Activated T-helper 2 cell treated with anti-CD3 and anti-CD28 coated beads, Interferon-gamma antibody, Interleukin-2, Interleukin-4, amounts not matched to agents 10 μg/mL and 5 μg/mL and 100 μg/mL, durations not matched to agents 14 hours and 24 hours and 36 hours (primary cell): ENCODE measurements at places on chromosomes 1 and 21.

- no peak for DNase-seq
Measured at GRCh38 chr1:15678578-15678977, 5.5 kb upstream of the PLEKHM2 start.

DNA sequence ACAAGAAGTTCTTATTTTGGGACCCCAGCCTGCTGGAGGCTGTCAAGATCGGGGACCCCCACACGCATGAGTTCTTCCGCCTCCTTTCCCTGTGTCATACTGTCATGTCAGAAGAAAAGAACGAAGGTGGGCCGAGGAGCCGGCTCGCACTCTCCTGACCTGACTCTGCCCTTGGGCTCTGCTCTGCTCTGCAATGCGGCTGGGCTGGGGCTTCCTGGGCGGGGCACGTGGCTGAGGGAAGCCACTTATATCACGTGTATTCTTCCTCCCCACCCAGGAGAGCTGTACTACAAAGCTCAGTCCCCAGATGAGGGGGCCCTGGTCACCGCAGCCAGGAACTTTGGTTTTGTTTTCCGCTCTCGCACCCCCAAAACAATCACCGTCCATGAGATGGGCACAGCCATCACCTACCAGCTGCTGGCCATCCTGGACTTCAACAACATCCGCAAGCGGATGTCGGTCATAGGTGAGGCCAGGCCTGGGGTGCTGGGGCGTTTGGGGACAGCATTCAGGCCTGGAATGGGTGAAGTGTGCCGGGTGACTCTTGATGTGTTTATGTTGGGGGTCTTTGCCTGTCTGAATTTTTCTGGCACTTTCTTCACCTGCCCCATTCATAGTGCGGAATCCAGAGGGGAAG is 17.6 kb downstream of the ATP8B2 start:
- DNase-seq = peak; percentile 70

- no peak for DNase-seq
Measured at GRCh38 chr1:164907666-164908065, 348.7 kb downstream of the PBX1 start.

- no peak for DNase-seq
Measured at GRCh38 chr1:8914466-8914865, 31.2 kb upstream of the CA6 start.

DNA sequence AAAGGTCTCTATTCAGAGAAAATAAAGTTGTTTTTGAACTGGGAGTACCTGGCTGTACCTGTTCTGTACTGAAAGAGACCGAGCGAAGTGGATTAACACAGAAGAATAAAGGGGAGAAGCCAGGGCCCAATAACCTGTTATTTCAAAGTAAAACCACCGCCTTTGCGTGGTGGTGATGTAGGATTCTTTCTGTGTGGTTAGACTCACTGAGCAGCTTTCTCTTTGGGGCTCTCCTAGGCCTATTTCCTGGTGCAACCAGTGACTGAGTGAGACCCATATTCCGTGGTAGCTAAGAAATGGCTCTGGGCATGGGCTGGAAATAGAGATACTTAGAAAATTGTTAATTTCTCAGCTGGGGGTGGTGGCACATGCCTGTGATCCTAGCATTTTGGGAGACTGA is 99.9 kb downstream of the XCL2 start:
- DNase-seq = peak; percentile 33

GRCh38 chr1:167650269-167651160 is 20.5 kb downstream of the RCSD1 start:
- no peak for DNase-seq

DNA sequence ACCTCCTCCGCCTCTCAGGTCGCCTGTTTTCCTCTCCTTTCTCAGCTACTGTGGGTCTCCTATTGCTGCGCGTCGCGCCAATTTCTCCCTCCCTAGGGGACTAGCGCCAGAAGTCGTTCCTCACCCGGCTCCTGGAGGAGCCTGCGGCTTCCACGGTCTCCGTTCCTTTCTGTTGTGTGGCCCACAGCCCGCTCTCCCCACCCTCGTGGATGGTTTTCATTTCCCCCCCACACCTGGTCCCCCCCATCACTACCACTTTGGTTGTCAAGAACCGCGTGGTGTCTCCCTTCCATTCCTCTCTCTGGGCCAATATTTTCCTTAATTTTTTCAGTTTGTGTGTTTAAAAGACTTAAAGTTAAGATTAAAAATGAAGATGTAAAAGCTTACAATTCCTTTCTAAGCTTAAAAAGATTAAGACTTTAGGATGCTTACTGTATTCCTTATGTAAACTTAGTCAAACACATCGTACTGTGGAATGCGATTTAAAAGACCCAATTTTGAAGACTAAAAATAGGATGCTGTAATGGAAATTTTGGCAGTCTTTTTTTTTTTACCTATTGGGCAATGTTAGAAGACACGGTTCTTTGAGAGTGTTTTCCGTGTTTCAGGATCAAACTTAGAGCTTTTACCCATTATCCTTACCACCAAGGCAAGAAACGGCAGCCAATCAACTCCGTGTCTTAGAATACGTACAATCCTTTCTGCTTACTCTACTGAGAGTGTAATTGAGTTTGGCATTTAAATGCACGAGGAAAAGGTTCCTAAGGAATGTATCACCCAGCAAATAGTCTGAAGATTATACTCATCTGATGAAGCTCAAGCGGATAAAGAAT is 773 bp downstream of the CNST start:
- no peak for DNase-seq

- DNase-seq = no peak
Measured at GRCh38 chr1:21099034-21099868, 77.4 kb downstream of the EIF4G3 start.

GRCh38 chr1:5744341-5744740 is 247.9 kb downstream of the NPHP4 start:
- no peak for DNase-seq

GRCh38 chr1:41118645-41119044 is 97.1 kb upstream of the SLFNL1 start:
- DNase-seq = no peak

DNA sequence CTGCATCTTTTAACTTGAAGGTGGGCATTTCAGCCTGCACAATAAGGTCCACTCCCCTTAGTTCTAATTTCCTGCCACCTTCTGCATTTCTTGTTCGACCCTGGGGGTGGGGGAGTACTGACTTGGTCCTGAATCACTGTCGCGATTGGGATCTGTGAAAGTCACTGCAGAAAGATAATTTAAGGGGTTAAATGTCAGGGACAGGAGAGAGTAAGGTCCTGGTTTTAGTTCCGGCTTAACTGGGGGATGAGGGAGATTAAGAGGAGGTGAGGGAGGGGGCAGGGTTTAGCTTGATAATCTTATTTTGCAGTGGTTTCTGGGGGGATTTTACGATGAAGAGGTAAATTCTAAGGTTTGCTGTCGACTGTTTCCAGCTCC is 128.1 kb downstream of the MRPS6 start:
- DNase-seq = no peak

DNA sequence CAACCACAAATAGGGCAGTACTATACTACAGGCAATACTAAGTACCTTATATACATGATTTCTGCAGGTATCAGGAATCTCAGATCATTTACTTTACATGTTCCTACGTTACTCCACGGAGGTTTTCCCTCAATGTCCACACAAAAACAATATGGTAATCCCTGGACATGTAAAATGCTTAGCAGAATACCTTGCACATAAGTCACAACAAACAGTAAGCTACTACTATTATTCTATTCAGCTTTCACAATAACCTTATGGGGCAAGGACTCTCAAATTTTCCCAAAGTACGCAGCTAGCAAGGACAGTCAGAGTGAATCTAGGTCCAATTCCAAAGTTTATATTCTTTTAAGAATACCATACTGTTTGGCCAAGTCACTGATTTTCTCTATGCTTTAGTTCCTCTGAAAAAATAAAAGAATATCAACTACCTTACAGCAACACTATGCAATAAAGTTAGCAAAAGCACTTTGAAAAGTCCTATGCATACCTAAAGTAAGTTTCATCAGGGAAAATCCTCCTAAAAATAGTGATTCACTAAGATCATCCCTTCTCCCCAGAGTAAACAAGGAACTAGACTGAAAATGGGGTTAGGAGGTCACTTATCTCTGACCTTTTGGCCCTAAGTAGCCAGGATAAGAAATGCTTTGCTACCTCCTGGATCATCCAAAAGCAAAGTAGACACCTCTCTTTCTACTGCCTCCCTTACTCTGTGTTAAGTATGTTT is 67.4 kb downstream of the LUZP1 start:
- DNase-seq = no peak

DNA sequence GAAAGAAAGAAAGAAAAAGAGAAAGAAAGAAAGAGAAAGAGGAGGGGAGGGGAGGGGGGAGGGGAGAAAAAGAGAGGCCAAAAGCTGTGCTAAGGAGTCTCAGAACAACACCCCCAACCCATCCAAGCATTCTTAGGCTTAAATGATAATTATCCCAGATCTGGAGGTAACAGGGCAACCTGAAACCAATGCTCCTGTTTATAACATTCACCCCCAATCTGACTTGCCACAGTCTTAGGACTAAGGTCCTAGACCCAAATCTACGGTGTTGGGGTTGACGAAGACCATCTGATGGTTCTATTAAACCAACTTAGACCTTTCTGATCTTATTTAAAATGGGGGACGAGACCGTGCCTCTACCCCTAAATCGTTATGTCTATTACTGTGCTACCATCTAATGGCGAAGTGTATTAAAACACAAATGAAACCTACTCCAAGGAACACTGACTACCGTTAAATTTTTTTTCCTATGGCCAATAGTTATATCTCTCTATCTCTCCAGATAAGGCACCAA is 119.3 kb upstream of the CDC42BPA start:
- DNase-seq = no peak

DNA sequence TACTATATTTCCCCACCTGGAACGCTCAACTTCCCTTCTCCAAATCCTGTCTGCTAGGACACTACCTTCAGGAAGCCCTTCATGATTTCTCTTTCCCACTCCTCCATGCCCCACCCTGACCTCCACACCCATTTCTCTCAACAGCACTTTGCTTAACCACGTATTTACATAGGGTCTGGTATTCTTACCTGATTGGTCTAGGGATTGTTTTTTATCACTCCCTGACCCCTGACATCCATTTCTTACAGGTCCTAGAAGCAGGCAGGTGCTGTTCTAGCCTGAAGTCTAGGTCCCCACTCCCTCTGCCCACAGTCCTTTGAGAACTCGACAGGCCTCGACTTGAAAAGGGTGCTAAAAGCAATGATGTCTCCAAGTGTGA is 47.5 kb downstream of the DMAP1 start:
- DNase-seq = no peak

GRCh38 chr1:22916471-22916820 is 56.2 kb downstream of the LACTBL1 start:
- no peak for DNase-seq

DNA sequence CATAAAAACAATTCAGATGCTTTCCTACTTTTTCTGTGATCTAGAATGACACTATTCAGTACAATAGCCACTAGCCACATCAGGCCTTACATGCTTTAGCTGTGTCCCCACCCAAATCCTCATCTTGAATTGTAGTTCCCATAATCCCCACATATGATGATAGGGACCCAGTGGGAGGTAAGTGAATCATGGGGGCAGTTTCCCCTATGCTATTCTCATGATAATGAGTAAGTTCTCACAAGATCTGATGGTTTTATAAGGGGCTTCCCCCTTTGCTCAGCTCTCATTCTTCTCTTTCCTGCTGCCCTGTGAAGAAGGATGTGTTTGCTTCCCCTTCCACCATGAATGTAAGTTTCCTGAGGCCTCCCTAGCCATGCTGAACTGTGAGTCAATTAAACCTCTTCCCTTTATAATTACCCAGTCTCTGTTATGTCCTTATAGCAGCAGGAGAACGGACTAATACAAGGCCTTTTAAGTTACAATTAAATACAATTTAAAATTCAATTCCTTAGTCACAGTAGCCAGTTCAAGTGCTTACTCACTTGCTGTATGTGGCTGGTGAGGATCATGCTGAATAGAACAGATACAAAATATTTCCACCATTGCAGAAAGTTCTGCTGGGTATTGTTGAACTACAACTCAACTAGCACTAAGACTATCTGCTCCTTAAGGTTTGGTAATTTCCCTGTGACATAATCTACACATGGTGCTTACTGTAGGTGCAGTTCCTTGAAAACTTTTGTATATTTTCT is 106.7 kb downstream of the SCMH1 start:
- no peak for DNase-seq

- no peak for DNase-seq
Measured at GRCh38 chr1:231020816-231021215, 19.2 kb downstream of the FAM89A start.

GRCh38 chr1:36156329-36157114 is 562 bp downstream of the MAP7D1 start:
- peak; percentile 58 for DNase-seq
